NCI-H446 treated with DMSO at 0.1 percent for 48 hours (cell line): ENCODE measurements at places on chromosomes 1 and 21.

GRCh38 chr1:43276673-43277072, 6.9 kb downstream of the TMEM125 start:
- no peak for DNase-seq

- no peak for DNase-seq
Observed at GRCh38 chr1:48939828-48940227, 163.1 kb upstream of the BEND5 start.

- DNase-seq = peak; percentile 36
Observed at GRCh38 chr1:22204989-22205913, 62.4 kb upstream of the WNT4 start.

DNA sequence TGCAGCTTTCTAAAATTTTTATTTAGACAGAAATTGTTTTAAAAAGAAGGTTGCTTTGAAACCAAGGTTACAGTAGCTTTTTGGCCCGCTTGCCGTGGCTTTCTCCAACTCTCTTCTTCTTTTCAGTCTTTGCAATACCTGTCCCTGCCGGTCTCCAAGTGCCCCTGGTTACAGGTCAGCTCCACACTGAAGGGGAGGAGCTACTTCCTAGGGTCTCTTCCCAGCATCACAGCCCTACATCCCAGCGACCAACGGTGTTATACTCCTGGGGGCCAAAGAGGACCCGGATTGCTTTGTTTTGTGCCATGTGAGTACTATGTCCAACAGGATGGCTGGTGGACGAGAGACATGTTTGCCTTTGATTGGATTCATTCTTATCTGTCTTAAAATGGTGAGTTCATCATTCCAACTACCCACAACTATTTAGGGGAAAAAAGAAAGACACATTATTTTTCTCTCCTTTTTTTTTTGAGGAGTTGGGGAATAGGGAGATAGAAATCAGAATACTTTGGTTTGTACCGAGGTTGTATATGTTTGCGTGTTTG, at the start of gene FNDC7:
Gene FNDC7, plus strand, starts transcription at position 303 of the 545 bp plus-strand sequence. Its CDS starts 26 bp downstream, at position 329.
- DNase-seq = no peak

GRCh38 chr1:160862203-160863060, at the start of gene CD244:
CD244 (minus strand) TSS chr1:160862887; CDS start chr1:160862677, 210 bp downstream.
- DNase-seq = no peak

DNA sequence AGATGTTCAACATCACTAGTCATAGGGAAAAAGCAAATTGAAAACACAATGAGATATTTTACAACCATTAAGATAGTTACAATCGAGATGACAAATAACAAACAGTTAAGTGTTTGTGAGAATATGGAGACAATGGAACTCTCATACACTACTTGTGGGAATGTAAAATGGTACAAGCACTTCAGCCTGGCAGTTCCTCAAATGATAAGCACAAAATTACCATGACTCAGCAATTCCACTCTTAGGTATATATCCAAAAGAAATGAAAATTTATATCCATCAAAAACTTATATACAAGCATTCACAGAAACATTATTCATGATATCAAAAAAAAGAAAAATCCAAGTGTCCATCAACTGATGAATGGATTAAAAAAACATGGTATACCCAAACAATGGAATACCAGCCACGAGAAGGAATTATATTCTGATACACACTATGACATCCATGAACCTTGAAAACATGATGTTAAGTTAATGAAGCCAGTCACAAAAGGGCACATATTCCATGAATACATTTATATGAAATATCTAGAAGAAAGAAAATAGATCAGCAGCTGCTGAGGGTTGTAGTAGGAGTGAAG, 76.4 kb downstream of the EVI5 start:
- DNase-seq = no peak

GRCh38 chr1:43284546-43285110, 753 bp downstream of the C1orf210 start:
- DNase-seq = no peak

DNA sequence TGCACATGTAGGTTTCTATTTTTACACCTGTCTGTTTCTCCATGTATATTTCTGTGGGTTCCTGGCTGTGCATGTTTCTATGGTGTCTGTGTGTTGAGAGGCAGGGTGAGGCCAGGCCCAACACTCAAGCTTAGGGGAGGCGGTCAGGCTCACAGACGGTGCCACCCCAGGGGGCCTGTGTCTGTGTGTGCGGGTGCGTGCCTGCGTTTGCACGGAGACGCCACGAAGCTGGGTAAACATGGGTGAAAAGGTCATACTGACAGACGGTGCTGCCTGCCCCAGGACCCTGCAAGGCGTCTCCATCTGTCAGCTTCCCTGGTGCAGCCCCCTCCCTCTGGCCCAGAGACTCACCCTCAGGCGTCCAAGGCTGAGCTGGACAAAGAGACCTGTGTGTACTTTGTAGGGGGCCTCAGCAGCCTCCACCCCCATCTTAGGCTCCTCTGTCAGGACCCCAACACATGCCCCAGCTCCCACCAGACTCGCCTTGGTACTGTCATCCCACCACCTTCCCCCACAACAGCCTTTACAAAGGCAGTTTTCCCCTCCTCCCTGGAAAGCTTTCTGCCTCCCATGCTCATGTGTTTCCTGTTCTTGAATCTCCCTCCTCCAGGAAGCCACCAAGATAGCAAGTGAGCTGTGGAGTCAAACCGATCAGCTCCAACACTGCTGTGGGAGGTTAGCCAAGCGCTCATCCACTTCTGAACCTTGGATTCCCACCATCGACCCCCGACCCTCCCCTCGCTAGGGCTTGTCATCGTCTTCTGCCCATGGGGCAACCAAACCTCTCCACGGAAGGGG, 34.1 kb downstream of the PTPRF start:
- DNase-seq = no peak

DNA sequence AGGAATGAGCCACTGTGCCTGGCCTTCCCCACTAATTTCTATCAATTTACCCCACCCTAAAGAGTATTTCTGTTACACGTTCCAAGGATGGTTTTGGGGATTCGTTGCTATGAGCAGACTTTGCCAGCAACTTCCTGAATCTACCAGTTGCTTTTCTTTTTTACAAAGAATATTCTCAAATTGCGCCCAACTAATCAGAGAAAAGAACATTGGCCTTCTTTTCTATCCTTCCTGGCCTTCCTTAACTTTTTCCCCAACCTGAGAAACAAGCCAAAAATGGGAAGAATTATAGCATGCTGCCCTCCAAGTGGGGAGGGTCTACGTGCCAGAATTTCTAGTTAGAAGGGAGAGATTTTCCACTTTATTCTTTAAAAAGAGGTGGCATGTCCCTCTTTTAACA, 44.9 kb upstream of the SLC45A1 start:
- no peak for DNase-seq

DNA sequence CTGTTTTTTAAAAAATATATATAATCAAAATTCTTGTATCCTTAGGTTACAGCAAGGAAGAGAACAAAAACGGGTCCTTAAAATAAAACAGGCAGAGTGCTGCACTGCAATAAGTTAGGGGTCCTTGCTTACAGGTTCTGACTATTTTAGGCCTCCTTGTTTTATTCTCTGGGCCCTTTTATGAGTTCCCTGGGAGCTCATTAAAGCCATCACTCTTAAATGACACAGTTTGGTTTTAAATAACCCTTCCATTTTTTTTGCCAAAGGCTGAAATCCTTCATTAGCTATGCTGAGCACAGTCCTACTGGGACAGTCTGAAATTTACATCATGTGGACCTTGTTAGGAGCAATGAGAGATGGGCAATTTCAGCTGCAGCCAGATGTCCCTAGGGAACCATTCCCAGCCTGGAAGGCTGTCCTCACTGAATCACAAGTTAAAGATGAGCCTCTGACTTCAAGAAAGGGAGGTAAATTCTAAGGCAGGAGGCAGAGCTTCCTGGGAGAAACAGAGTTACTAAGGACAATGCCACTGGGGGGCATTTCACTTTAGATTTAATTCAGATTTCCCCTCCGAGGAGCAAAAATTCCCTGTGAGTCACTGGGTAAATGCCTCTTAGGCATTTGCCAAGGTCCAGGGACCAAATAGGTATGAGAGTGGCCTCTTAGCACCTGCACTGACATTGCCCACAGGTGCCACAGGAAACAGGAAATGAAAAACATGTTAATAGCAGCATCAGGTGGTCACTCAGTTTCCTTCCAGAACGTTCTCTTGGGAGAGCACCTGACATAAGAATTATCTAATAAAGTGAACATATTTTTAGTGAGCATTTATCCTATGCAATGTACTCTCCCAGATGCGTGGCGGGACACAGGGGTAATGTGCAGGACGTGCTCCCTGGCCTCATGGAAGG, 3.8 kb upstream of the MUL1 start:
- no peak for DNase-seq

DNA sequence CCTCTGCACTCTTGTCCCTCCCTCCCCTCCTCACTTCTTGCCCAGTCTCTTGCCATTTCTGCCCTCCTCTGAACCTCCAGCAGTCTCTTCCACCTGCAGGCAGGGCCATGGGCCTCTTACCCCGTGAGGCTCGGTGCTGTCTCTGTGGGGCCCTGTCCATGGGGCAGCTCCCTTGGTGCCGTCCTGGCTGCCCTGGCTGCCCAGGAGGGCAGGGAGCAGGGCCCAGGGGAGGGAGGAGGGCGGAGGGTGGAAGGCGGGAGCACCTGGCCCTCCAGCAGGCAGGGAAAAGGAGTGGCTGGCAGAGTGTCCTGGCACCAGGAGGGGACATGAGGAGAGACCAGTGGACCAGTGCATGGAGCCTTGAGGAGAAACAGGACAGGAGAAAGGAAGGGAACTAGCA, at the start of gene RORC:
Gene RORC, minus strand, starts transcription at position 198 of the 400 bp plus-strand sequence. Its CDS starts 38 bp downstream, at position 160.
- DNase-seq = no peak

- DNase-seq = no peak
Observed at GRCh38 chr21:33734818-33735217, 92.5 kb downstream of the ITSN1 start.
